ENCODE measurements at places on chromosomes 2 and 18.
A peak's percentile ranks its signal among the peaks of the same experiment; 100 is the strongest.

- no peak for DNase-seq
Measured at GRCh38 chr2:240701736-240702639, 10.3 kb downstream of the AQP12A start.

- no peak for DNase-seq
Measured at GRCh38 chr2:144596073-144596871, 76.4 kb upstream of the ZEB2 start.

- DNase-seq, result no peak
Measured at GRCh38 chr2:240368781-240369331, 66.6 kb upstream of the GPC1 start.

DNA sequence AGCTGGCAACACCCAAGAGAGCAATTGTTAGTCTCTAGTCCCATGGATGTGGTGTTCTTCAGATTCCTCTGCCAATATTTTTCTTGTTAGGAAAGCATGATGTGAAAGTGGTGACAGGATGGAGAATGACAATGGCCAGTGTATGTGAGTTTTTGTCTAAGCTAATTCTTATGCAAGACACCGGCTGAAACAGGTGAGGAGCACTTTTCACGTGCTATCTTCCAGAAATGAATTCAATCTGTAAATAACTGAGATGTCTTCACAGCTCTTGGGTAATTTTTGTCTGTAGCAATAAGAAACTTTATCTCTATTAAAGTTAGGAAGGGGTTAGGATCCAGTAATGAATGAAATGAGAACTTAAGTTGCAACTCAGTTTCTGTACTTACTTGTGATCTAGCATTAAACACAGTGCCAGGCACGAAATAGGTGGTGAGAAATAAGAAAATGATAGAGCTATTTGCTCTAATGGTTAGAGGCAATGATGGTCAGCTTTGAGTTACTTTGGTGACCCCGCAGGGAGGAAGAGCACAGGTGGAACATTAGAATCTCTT is 676 bp upstream of the AGPS start:
- DNase-seq, result no peak

DNA sequence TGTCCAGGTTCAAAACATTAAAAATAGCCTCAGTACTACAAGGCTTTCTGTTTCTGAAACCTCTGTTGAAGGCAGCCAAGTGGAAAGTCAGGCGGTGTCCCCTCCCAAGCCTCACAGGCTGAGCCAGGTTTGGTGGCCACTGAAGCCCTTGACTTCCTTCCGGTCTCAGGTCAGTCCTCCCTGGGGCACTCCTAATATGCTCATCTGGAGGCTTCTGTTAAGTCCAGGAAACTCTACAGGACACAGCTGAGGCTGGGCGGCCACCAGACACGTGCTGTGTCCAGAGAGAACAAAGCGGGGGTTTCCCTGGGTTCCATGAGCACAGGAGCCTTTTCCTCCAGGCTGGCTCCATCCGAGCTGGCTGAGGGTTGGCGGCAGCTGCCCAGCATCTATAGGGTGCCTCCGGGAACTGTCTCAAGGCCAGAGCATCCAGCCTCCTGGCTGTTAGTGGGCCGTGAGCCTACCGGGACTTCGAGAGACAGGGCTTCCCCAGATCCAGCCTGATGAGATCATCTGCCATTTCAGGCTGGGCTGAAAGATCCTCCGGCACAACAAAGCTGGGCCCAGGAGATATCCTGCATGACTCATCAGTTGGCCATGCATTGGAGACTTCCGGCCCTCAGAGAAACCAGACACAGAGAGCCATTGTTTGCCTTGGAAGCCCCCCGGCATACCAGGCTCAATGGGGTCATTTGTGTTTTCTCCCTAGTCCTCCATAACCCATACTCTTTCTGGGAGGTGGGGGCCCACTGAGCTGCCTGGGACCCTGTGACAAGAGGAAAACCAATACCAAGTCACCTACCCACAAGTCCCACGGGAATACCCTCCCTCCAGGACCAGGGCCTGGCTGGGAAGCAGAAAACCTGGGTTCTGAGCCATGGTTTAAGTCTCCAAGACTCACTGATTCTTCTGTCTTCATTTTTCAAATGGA is 71.7 kb downstream of the HS1BP3 start:
- DNase-seq, result no peak

- peak; percentile 46 for DNase-seq
Measured at GRCh38 chr2:201532686-201533304, 81.3 kb downstream of the STRADB start.

- no peak for DNase-seq
Measured at GRCh38 chr2:105925390-105925789, 180.7 kb downstream of the NCK2 start.

DNA sequence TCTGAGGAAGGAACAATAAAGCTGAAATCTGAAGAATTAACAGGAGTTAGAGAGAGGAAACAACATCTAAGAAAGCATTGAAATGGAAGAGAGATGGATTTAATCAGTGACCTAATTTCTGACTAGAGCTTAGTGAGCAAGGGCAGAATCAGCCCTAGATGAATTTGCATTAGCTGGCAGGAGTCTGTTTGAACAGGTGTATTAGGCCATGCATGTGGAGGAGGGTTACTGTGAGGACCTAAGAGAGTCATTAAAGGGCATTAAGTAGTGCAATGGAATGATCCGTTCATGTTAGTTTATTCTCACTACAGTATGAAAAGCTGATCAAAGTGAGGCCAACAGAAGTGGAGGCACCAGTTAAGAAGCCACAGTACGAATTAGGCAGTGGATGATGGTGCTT is 285.3 kb downstream of the GRB14 start:
- no peak for DNase-seq

GRCh38 chr2:231397928-231398294 is 2.4 kb downstream of the B3GNT7 start:
- no peak for DNase-seq

GRCh38 chr18:25735459-25735858 is 355.0 kb downstream of the SS18 start:
- no peak for DNase-seq

DNA sequence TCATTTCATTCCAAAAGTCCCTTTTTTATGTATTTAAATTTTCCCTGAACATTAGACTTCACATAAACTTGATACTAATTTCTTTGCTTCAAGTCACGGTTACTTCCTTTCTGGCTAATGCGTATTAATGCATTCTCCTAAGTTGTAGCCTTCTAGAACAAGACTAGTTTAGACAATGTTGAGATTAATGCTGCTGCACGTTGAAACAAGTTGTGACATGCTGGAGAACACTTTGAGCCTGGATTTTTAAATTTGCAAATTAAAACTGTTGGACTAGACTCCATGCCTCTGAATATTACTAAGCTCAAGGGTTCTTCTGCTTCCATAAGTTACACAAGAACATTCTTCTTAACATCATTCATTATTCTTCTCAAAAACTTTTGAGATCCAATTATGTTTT is 29.1 kb downstream of the ID2 start:
- no peak for DNase-seq

- no peak for DNase-seq
Measured at GRCh38 chr2:80499095-80499494, 194.5 kb upstream of the LRRTM1 start.

GRCh38 chr18:33812186-33812585 is 234.2 kb downstream of the ASXL3 start:
- DNase-seq, result no peak

GRCh38 chr2:74006459-74006858 is 21.7 kb downstream of the TET3 start:
- no peak for DNase-seq

- no peak for DNase-seq
Measured at GRCh38 chr2:20649976-20650375, 922 bp downstream of the HS1BP3 start.

DNA sequence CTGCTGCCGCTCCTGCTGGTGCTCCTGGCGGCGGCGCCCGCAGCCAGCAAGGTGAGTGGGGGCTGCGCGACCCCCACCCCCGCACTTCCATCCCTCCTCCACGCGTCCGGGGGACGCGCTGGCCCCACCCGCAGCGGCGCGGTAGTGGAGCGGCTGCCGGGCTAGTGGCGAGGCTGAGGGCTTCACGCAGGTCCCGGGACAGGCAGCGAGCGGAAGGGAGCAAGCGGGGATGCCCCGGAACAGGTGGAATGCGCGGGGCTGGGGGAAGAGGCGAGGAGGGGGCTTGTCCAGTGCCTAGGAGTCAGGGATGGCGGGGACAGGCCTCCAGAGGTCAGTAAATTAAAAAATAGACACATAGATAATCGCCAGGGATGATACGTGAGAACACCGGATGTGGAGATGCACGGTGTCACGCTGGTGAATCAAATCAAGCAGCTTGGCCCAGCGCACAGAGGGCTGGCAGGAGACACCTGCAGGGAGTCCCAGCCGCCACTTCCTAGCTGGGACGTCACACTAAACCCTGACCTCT is 403 bp downstream of the COL4A3 start:
- DNase-seq, result peak; percentile 30

GRCh38 chr2:157777427-157777826 is 98.7 kb downstream of the ACVR1 start:
- peak; percentile 22 for DNase-seq

DNA sequence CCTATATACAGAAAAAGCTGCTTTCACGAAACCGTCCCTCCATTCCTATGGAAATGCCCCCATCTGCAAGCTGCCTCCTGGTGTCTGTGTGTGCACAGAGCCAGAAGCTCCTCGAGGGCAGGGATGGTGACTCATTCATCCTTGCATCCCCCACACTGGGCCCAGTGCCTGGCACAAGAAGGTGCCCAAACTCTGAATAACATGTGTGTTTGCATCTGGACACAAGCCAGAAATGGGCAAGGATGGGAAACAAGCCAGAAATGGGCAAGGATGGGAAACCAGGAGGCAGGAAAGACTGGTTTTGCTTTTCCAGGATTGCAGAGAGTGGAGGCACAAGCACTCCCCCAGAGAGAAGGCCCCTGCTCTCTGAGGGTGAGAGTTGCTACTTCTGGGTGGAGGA is 313.9 kb downstream of the CELF4 start:
- no peak for DNase-seq

- peak; percentile 22 for DNase-seq
Measured at GRCh38 chr18:9792565-9793245, 84.6 kb downstream of the RAB31 start.

GRCh38 chr2:27079233-27080139 is 1.1 kb downstream of the EMILIN1 start:
- no peak for DNase-seq

DNA sequence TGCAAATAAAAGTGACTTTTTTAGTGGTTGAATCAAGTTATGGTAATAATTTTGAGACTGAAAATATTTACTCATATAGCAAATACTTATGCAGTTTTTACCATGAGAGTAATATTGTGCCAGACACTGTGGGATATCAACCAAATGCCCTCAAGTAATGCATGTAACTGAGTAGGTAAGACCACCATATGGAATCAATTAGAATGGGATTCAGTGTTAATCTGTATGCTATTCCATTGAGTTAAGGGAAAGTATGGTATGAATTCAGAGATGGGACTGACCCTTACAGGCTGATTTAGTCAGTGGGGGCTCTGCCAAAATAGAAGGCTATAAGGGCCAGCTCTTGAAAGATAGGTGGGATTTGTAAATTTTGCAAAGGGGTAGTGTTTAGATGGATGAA is 131.6 kb downstream of the CCDC85A start:
- DNase-seq, result no peak

- DNase-seq, result no peak
Measured at GRCh38 chr2:85668009-85668856, at the start of gene SFTPB. TSS of gene SFTPB (minus strand) at chr2:85668199. CDS start at chr2:85668183, 16 bp downstream.

GRCh38 chr2:3117650-3118216 is 259.9 kb downstream of the EIPR1 start:
- no peak for DNase-seq

DNA sequence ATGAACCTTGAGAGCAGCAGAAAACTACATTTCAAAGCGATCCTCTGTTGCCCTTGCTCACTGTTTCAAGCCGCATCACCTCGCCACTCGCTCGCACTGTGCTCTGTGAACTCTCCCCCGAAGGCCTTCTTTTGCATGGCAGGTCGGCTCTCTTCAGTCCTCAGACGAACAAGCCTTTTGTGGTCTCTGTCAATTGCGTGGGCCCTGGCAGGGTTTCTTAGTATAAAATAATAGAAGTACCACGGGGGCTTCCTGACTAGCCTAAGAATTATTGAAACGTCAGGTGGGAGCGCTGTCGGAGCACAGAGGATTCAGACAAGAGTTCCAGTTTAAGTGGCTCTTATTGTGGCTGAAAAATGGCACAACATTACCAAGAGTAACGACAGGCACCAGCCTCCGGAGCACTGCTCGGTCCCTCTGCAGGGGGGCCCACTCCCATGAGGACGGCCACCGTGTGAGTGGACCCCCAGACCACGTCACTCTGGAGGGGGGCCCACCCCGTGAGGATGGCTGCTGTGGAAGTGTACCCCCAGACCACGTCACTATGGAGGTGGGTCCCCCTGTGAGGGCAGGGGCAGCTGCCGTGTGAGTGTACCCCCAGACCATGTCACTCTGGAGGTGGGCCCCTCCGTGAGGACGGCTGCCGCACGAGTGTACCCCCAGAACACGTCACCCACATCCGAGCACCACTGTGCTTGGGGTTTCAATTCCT is 237.7 kb downstream of the HDAC4 start:
- DNase-seq, result no peak

GRCh38 chr2:25606892-25607291 is 66.5 kb downstream of the DTNB start:
- no peak for DNase-seq

All from activated naive CD8-positive, alpha-beta T cell treated with anti-CD3 and anti-CD28 coated beads for 36 hours (primary cell).